ENCODE measurements at places on chromosomes 1 and 21. TPM values are rescaled to one million over a fixed set of nuclear protein-coding genes. Genes with fewer than 3 reads are reported as not detected.

G0S2 gene
- 1.6 TPM for total RNA-seq

KRTAP12-2 gene
- not detected for total RNA-seq

TARBP1 gene
- total RNA-seq: 63.2 TPM

TLCD4 gene
- 15.9 TPM for total RNA-seq

TEX38 gene
- total RNA-seq: not detected

DNTTIP2 gene
- 20.8 TPM for total RNA-seq

NEGR1 gene
- total RNA-seq: 78.7 TPM

RNU1-3 gene
- total RNA-seq: under 0.01 TPM

VHLL gene
- total RNA-seq: 0.82 TPM

PIGP gene
- 5.7 TPM for total RNA-seq

ZNF683 gene
- total RNA-seq: not detected
